Activated T-cell treated with anti-CD3 and anti-CD28 coated beads, Interleukin-2, amount 50 U/mL, for 1 hour (primary cell): ENCODE measurements at places on chromosomes 12 and 14.

DNA sequence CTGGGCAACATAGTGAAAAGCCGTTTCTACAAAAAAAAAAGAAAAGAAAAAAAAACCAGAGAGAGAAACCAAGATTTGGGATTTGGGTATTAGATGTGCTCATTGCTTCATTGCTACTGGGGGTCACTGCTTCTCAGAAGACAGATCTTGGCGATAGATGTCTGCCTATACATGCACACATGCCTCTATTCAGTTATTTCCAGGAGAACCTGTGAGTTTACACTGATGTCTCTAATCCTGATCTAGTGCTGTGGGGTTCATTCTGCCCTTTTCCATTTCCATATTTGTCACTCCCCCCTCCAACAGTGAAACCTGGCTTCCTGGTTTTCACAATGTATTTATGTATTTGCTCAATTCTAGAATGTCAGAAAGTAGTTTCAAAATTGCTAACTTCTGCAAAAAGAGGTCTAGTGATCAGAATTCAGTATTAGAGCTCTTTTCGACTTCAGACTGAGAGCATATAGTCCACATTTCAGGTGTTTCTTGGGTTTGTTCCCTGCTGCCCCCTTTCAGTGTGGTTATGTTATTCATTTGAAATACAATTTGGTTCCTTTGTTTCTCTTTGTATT is 111.0 kb downstream of the SLC25A47 start:
- no peak for DNase-seq

DNA sequence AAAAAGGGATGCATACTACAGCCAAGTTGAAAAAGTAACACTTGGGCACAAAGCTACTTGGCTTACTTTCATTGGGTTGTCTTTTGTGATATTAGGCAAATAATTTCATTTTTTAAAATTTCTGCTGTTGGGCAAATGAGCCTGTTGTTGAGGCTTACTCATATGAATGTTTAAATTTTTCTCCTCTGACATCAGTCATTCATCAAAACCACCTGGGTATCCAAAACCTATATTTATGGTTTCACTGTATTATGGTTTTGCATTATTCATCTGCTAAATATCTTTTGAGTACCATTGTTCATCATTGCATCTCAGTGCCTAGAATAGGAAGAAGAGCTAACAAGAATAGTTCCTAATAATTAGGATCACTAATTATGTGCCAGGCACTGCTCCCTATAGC is 28.1 kb downstream of the DYRK2 start:
- DNase-seq, result no peak

DNA sequence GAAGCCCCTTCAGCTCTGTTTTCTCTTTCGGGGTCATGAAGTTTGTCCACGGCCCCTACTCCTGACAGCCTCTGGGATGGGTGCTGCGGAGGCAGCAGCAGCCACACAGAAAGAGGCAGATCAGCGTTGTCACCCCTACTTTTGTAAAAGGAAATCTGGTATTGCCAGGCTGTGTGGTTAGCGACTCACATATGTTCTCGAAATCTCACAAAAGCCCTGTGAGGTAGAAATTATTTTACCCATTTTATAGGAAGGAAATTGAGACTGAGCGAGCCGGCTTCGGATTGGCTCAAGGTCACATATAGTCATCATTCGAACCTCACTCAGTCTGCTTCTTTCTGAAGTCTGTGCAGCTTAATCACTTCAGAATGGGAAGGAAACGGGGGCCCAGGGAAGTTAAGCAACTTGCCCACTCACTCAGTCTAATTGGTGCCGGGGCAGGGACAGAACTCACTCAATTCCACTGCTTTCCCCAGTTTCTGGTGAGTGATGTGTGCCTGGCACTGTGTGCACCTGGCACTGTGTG is 1.1 kb upstream of the CKAP4 start:
- no peak for DNase-seq

- no peak for DNase-seq
Observed at GRCh38 chr12:98154850-98155249, 360.5 kb upstream of the TMPO start.

- DNase-seq, result no peak
Observed at GRCh38 chr12:15688202-15688736, 100.9 kb downstream of the EPS8 start.

DNA sequence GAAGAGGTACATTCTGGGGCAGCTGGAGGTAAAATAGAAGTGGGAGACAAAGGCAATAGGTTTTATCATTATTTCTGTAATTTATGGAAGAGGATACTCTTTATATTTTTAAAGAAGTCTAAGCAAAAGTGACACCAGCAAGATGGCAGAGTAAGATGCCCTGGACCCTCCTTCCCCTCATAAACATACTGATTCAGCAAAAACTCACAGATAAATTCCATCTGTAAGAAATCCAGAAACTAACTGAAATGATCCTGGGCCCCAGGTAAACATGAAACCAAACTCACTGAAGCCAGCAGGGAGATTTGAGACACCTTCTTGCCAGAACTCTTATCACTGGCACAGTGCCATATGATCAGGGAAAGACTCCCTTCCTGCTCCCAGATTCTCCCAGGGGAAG is 79.9 kb downstream of the GCH1 start:
- DNase-seq, result no peak

- DNase-seq, result no peak
Observed at GRCh38 chr14:90965765-90966164, 94.7 kb downstream of the RPS6KA5 start.

DNA sequence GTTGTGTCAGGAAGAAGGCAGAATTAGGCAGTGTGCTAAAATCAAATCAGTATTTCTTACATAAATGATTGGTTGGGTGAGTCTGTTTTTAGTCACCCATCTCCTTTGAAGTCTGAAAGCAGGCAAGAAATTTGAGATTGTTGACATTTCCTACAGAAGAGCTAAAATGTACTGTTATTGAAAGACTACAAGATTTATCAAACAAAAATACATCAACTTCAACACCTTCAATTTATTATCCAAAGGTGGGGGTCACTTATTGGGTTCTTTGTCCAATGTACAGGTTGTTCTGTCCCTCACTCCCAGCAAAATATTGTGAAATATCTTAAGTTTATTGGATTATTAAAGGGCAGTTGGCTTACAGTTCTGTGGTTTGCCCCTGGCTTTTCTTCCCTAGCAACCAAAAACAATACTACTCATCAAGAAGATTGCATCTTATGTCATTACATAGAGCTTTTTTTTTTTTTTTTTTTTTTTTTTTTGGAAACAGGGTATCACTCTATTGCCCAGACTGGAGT is 20.6 kb upstream of the PKP2 start:
- no peak for DNase-seq

DNA sequence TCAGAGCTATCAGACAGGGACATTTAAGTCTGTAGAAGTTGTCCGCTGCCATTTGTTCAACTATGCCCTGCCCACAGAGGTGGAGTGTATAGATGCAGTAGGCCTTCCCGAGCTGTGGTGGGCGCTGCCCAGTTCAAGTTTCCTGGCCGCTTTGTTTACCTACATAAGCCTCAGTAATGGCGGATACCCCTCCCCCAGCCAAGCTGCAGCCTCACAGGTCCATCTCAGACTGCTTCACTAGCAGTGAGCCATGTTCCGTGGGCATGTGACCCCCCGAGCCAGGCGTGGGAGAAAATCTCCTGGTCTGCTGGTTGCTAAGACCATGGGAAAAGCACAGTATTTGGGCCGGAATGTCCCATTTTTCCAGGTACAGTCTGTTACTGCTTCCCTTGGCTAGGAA is 165.9 kb downstream of the MIPOL1 start:
- no peak for DNase-seq

GRCh38 chr14:59358102-59358501 is 107.1 kb downstream of the GPR135 start:
- no peak for DNase-seq

DNA sequence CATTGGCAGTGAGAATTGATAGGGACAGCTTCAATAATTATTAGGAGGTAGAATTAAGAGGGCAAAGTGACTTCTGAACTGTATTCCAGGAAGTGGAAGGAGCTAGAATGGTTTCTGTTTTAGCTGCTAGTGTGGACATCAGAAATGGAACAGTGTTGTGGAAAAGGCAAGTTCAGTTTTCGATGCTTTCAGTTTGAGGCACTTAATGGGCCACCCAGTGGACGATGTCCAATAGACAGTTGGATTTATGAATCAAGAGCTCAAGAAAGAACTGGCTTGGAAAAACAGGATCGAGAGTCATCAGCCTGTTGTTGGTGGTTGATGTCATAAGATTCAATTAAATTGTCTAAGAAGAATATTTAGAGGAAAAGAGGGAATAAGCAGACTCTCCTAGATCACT is 136.3 kb downstream of the DYRK2 start:
- DNase-seq, result no peak

DNA sequence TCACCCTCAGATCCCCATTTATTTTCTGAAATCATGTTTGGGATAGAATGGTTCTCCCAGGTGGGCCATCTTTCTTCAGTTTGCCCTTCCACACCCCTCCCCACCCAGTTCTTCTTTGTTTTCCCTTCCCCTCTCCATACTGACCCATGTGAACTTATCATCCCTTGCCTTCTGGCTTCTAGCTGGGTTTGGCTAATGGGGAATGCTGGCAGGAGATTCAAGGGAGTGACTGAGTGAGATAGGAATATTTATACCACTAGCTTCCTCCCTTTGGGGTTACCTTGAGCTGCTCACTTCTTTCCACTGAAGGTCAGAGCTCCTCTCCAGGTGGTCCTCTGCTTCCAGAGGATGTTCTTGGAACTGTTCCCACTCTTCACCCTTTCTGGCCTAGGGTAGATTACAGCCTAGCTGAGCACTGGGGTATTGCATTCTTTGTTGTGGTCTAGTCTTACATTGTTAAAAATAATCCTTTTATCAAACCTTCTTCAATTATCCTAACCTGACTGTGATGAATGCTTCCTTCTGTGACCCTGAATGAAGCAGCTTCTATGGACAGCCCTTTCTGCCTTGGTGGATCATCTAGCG is 88.3 kb upstream of the ATP2B1 start:
- no peak for DNase-seq

DNA sequence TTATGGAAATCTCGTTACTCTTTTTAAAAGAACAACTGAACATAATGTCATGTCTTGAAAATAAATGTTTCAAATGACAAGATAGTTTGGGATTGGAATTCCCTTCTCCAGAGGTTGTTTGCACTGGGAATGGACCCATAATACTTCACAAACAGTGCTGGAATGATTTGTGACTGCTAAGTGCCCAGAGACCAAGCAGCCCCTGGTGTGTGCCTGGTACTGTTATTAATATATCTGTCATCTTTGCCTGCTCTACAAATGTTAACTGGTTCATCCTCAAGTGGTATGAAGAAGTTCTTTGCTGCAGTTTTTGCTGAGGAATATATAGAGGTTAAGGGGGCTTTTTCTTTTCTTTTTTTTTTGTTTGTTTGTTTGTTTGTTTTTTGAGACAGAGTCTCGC is 64.9 kb upstream of the DACT1 start:
- no peak for DNase-seq
